Stimulated activated CD4-positive, alpha-beta T cell treated with anti-CD3 and anti-CD28 coated beads, Interleukin-1b, Interleukin-23, amount 100 ng/mL, for 1 hour (primary cell): ENCODE measurements at places on chromosomes 4 and X.

- DNase-seq, result no peak
Observed at GRCh38 chr4:169103966-169104412, 93.9 kb upstream of the CBR4 start.

- no peak for DNase-seq
Observed at GRCh38 chrX:48648336-48648751, 35.3 kb upstream of the WAS start.

DNA sequence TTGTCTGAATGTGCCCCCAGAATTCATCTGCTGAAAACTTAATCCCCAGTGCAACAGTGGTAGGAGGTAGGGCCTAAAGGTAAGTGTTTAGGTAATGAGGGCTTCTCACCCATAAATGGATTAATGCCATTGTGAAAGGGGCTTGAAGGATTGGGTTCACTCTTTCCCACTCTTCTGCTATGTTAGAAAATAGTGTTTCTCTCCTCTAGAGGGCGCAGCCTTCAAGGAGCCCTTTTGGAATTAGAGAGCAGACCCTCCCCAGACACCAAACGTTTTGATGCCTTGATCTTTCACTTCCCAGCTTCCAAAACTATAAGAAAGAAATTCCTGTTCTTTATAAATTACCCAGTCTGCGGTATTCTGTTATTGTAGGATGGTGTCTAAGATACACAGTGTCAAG lies 706.4 kb downstream of the SMARCA1 start:
- no peak for DNase-seq

DNA sequence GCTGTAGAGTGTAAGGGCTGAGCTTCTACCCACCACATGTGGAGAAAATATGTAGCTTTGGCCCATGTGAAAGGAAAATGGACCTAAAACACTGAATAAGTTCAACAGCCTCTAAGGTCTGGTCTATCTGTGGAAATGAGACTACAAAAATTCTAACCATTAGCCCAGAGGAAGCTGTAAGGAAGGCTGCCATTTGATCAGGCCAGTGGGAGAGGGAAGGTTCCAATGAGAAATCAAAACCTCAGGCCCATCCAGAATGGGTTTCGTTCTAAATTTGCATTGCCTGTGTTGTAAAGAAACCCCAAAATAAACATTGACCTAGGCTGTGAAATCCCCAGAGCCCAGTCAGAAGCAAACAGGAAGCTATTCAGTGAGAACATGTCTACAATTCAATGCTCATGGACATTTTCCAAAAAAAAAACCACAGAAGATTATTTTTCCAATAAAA lies 320.4 kb upstream of the SLC7A11 start:
- no peak for DNase-seq

DNA sequence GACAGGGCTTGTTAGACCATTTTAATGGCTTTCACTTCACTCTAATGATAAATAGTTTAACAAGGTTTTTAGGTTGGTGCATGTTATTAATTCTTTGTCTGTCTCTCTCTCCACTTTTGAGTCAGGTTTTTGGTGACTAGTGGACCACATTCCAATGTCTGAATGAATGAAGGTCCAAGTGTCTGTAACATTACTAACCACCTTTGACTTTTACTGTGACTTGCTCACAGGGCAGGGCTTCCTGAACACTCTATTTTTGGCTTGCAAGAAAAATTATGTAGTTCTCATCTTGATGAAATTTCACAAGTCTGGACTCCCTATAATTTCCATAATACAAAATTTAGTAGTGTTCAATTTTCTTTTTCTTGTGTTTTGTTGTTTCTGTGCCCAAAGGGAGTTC lies 78.9 kb upstream of the BMPR1B start:
- no peak for DNase-seq

DNA sequence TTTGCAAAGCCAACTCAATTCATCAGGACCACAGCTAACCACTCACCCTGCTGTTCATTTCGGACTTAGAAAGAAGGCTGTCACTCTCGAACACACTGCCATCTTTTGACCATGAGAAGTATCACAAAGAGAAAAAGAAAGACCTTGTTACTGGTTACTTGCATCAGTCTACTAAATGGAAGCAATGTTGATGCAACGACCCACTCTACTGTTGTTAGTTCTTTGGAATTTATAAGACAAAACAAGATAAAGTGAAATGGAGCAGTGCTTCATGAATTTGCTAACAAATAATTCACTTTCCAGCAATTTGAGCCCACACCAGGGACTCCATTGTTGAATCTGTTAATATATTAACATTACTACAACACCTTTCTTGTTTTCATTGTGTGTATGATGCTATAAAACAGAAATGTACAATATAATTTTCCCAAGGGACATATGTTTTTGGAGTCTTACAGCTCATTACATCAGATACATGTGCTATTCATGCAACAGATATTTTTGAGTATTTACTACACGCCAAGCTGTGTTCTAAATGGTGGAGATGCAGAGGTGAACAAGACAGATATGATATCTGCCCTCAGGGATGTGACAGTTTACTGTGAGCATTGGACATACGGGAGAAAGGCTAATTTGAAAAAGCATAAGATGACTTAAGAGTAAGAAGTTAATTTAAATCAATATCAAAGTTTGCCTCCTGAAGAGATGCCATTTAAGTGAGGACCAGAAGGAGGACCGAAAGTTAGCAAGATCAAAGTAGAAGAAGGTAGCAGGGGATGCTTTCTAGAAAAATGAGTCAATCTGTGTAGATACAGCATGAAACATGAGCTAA lies 87.2 kb downstream of the AREG start:
- no peak for DNase-seq

DNA sequence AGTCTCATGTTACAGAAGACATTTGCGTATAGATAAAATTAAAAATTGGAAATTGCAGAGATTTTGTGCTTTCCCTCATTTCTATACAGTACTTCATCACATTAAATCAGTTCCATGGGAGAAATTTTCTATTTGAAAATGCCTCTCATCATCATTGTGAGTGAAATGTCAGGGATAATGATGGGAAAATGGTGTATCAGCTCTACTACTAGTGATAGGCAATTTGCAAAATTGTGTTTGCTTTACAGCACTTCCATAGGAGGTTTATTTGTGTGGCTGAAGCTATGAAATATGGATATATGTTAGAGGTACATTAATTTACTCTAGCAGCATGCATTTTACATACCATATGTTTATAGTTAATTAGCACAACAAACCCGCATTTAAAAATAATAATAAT lies 21.0 kb upstream of the ANAPC4 start:
- no peak for DNase-seq

DNA sequence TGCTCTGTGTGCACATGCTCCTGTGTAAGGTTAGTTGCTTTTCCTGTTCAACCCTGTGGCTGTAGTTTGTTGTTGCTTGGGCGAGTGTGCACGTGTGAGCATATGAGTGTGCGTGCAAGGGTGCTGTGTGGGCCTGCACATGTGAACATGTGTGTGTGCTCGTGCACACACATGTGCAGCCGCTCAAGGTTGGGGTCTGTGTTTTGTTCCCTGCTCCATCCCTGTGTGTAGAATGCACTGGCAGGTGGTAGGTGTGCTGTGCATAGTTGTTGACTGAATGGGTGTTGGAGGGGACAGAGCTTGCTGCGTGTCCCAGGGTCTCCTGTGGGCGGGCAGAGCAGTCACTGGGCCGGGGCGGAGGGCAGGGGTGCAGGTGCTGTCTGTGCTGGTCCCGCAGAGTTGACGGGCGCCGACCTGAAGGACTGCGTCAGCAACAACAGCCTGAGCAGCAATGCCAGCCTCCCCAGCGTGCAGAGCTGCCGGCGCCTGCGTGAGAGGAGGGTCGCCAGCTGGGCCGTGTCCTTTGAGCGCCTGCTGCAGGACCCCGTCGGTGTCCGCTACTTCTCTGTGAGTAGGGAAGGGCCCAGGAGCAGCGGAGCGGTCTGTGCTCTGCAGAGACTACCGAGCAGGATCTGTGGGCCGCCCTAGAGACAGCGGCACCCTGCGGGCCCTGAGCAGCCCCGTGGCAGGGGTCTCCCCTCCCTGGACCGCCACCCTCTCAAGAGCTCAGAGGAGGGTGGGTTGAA lies 27.9 kb upstream of the HGFAC start:
- DNase-seq, result no peak

DNA sequence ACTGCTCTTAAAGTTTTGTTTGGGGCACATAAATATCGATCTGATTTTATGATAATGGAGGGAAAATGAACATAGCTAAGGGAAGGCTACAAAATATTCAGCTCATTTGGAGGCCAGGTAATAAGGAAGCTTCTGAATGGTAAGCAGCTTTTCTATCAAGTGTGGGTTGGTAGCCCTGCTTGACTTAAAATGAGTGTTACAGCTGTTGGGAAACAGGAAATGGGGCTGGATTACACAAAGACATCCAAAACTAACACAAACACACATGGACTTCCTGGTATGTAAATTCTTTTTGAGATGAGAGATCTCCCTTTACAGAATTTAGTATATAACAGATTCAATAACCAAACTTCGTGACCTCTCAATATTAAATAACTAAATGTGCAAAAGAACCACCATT lies 58.0 kb downstream of the FGF16 start:
- no peak for DNase-seq
